Stimulated activated naive CD8-positive, alpha-beta T cell treated with anti-CD3 and anti-CD28 coated beads, Interleukin-15, Interleukin-2, amounts not matched to agents 100 U/mL and 50 U/mL, for 24 hours (primary cell): ENCODE measurements at places on chromosomes 12 and 14.

- no peak for DNase-seq
These were observed 5.5 kb upstream of the GALC start for GRCh38 chr14:87998482-87998881.

DNA sequence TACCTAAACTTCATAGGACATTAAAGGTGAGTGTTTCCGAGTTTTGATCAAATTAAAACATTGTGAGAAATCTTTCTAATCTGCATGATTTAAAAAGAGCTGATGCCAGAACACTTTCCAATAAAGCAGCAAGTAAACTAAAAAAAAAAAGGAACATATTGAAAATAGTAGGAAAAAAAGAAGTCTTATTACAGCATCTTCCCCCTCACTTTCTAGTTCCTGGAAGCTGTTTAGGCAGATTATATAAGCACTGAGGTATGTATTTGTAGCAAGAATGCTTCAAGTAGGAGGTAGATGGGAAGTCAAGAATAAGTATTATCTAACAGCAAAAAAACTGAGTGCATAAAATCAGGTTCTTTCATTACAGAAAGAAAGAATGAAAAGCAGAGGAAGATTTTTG, 45.8 kb downstream of the ERO1A start:
- DNase-seq, result no peak

- no peak for DNase-seq
These were observed 301.1 kb downstream of the DUSP6 start for GRCh38 chr12:89051065-89051677.

DNA sequence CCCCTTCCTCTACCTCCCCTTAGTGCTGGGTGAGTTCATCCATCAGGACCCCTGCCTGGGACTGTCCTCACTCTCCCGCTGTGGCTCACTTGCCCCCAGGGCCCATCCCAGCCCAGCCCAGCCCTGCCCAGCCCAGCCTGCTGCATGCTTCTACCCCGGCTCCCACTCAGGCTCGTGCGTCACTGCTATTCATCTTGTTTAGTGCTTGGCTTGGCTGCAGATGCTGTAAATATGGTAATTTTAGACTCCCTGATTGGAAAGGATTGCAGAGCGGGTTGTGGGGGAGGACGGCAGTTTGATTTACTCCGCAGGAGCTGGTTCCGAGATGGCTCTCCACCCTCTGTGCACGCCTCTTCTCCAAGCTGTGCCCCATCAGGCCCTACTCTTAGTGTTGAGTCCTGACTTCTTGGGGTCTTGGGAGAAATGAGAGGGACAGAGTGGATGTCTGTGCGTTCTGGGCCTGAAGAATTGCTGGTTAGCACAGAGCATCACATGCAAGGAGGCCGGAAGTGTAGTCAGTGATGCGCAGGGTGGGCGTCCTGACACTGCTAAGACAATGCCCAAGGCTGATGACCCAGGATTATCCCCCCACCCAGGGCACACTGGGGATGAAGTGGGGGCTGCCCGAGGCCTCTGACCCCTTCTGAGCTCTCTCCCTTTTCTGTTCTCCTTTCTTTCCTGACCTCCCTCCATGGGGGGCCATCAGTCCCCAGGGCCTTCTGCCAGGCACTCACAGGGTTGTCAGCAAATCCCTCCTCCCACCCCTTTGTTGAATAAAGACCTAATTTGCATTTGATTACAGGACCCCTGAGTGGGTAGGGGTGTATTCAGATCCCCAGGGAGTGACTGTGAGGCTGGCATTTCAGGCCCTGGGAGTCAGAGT, 244.4 kb downstream of the ZFP36L1 start:
- DNase-seq, result no peak

DNA sequence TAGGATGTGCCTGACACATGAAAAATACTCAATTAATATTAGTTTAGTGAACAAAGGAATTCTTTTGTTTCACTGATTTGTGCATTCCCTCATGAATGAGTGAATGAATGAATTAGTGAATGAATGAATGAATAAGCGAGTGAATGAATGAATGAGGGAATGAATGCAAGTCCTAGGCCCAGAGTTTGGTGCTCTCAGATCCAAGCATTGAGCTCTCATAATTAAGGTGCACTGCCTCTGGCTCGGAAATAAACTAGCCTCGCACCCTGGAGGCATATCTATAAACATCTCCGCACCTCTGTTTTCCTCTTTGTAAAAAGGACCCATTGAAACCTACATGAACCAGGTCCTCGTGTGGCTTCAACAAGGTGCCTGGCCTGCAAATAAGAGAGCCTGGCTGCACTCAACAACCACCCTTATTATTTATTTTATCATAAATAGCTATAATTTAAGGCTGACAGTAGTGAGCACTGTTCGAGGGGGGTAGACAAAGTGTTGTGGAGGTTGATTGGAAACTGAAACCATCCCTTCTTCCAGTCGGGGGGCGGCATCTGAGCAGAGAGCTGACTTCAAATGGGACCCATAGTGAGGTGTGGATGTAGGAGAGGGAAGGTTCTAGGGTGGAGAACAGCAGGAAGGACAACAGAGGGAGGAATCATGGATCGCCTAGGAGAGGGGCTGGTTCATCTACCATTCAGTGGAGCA, 316.8 kb downstream of the BCL11B start:
- no peak for DNase-seq

GRCh38 chr12:20128928-20129327, 239.4 kb upstream of the PDE3A start:
- DNase-seq, result no peak

DNA sequence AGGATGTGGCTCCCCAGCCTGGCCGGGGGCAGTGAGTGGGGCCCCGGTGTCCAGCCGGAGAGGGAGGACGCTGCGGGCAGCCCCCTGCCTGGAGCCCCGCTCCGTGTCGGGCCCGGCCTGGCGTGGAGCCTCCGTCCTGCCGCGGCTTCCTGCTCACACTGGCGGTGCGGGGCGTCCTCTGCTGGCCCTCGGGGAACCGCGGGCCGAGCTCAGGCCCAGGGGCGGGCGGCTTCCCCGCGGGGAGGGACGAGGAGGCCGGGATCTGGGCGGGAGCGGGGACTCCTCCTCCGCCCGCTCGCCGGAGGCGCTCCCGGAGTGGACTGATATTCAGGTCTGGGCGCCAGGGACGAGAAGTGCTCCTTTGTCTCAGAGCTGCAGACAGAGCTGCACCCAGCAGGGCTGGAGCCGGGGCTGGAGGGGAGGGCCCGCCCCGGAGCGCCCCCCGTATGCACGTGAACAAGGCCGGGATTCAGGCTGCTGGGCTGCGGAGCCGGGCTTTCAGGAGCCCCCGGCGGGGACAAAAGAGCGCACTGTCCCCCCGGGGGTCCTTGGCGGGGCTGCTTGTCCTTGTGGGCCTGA, 2.2 kb downstream of the MMP17 start:
- peak; percentile 46 for DNase-seq

GRCh38 chr12:120346681-120347080, 19.1 kb upstream of the PLA2G1B start:
- no peak for DNase-seq

DNA sequence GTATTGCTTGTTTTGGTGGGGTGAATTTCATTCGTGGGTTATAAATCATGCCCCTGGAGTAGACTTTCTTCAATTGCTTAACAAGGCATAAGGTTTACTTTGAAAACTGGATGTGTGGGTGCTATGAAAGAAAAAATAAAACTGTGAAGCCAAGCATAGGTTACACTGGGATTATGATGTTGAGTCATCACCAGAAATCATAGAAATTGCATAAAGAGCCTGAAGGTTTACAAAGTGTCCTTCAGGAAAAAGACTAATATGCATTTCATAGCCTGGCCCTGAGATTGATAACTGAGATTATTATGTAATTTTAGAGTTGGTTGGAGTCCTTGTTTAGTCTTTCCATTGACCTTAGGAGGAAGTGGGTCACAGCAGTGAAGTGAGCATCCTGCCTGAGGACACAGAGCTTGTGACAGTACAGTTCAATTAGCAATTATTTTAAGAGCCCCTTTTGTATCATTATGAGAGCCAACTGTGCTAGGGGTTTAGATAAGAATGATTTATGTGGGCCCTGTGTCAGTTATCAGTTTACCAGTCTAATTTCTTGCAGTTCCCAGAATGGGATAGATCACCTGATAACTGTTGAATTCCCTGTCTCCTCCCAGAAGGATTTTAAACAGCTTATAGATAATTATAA, 13.6 kb downstream of the LRRK2 start:
- no peak for DNase-seq

GRCh38 chr14:61472801-61473376, 151.5 kb downstream of the PRKCH start:
- peak; percentile 75 for DNase-seq

- DNase-seq, result no peak
These were observed 214.6 kb downstream of the ERC1 start for GRCh38 chr12:1205512-1206060.

- no peak for DNase-seq
These were observed 1100.7 kb downstream of the TRHDE start for GRCh38 chr12:73372856-73373255.

DNA sequence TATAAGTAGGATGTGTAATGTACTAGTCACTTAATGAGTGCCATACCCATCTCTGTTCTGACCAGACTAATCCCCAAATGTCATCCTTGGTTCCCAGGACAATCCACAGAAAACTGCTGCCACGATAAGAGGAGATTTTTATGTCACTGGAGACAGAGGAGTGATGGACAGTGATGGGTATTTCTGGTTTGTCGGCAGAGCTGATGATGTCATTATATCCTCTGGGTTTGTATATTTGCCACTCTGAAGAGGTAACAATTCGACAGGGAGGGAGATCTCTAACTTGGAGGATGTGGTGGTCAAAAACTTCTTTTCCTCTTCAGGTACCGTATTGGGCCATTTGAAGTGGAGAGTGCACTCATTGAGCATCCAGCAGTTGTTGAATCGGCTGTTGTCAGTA, 20.3 kb downstream of the ACSM4 start:
- DNase-seq, result no peak

GRCh38 chr12:100442403-100442802, 31.3 kb upstream of the NR1H4 start:
- DNase-seq, result no peak

- DNase-seq, result no peak
These were observed 1084.7 kb downstream of the BCL11B start for GRCh38 chr14:98187281-98187680.

GRCh38 chr14:75069811-75070145, 337 bp downstream of the ZC2HC1C start:
- no peak for DNase-seq
